ENCODE measurements at places on chromosomes 7 and 10.

DNA sequence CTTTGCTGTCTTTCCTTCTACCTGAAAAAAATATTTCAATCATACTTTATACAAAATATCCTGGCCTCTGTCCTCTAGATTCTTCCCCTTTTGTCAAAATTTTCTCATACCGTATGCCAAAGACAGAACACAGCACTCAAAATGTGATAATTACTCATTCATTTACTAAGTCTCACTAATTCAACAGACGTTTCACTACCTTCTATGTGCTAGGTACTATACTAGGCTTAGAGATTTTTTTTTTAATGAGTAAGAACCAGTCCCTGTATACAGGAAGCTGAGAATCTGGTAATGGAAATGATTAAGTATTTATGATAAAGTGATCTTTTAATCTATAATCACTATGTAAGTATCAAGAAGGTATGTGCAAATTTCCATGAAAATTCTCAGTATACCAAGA lies 128.0 kb downstream of the ELAPOR2 start:
- DNase-seq: no peak
- H3K27me3 ChIP-seq: no peaks in the 10 kb centered on the region
- H3K4me1 ChIP-seq: no peaks in the 10 kb centered on the region
- no peaks in the 10 kb centered on the region for H3K36me3 ChIP-seq
- no peak overlapping the region for H3K27ac ChIP-seq

DNA sequence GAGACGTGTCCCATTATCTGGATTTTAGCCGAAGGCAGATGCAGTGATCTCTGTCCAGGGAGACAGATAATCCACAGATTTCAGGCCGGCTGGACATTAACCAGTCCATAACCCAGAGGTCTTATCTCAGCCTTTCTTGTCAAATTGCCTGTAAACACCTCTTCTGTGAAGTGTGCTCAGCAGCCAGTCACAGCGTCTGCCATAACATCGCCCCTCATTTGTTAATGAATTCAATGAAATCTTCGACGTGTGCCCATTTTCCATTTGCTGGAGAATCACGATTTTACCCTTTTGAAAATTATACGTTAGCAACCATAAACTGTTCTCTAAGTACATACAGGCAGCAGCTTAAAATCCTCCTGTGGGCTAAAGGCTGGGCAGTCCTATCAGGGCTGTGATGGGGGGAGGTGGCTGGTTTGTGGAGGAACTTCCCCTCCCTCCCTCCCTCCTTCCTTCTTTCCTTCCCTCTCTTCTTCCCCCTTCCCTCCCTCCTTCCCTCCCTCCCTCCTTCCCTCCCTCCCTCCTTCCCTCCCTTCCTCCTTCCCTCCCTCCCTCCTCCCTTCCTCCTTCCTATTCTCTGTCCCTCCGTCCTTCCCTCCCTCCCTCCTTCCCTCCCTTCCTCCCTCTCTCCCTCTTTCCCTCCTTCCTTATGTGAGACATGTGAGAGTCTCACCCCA lies 26.6 kb upstream of the FAM20C start:
- peaks cover 5% of the 10 kb centered on the region for H3K27me3 ChIP-seq
- H3K27ac ChIP-seq: peak overlapping the region; percentile 17
- H3K4me1 ChIP-seq: peaks cover 57% of the 10 kb centered on the region
- no peak overlapping the region for H3K4me3 ChIP-seq

GRCh38 chr10:81838950-81839349 lies 36.0 kb upstream of the NRG3 start:
- no peak overlapping the region for H3K27ac ChIP-seq
- H3K27me3 ChIP-seq: no peaks in the 10 kb centered on the region
- no peaks in the 10 kb centered on the region for H3K36me3 ChIP-seq
- no peak overlapping the region for H3K4me3 ChIP-seq

- no peak for DNase-seq
- no peaks in the 10 kb centered on the region for H3K4me1 ChIP-seq
- no peak overlapping the region for H3K4me3 ChIP-seq
These were observed 1144.6 kb downstream of the SORCS3 start for GRCh38 chr10:105785721-105786120.

DNA sequence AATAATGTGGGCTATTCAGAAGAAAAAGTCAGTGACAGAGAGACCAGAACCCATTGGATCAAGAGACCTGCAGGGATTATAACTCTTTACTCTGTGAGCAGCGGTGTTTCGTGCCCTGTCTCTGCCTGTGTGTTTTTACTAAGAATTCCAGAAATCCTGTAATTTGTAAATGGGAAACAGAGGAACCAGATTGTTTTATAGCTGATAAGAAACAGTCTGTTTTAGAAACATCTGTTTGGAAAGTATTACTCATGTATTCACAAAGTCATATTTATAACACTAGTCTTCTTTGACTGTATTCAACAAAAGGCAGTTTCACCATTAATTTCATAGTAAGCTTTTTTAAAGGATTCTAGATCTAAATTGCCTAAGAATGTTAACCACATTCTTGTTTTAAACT lies 30.0 kb upstream of the VDAC2 start:
- DNase-seq: peak; percentile 15
- H3K27ac ChIP-seq: no peak overlapping the region
- H3K36me3 ChIP-seq: peaks cover 15% of the 10 kb centered on the region
- no peak overlapping the region for H3K4me3 ChIP-seq
- no peaks in the 10 kb centered on the region for H3K4me1 ChIP-seq
- H3K27me3 ChIP-seq: no peaks in the 10 kb centered on the region

DNA sequence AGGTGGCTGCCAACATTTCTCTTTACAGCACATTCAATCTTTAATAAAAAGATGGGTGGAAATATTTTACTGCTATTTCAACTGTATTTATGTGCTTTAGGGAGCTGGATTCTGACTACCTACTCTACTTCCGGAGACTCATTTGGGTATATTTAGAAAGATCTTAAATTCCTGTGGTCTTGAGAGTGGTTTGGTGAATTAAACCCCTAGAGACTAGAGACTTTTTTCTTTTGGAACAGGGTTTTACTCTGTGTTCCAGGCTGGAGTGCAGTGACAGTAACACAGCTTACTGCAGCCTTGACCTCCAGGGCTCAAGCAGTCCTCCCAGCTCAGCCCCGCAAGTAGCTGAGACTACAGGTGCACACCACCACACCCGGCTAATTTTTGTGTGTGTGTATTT lies 79.0 kb upstream of the HABP2 start:
- H3K36me3 ChIP-seq: no peaks in the 10 kb centered on the region
- no peak overlapping the region for H3K4me3 ChIP-seq
- peaks cover 31% of the 10 kb centered on the region for H3K4me1 ChIP-seq
- no peaks in the 10 kb centered on the region for H3K27me3 ChIP-seq
- peak overlapping the region; percentile 76 for H3K27ac ChIP-seq
- DNase-seq: peak; percentile 50

- no peak overlapping the region for H3K27ac ChIP-seq
- no peak overlapping the region for H3K4me3 ChIP-seq
- no peak for DNase-seq
- no peaks in the 10 kb centered on the region for H3K27me3 ChIP-seq
- no peaks in the 10 kb centered on the region for H3K4me1 ChIP-seq
- H3K36me3 ChIP-seq: no peaks in the 10 kb centered on the region
These were observed 93.8 kb upstream of the NOBOX start for GRCh38 chr7:144497282-144497681.

- no peak overlapping the region for H3K4me3 ChIP-seq
- no peaks in the 10 kb centered on the region for H3K36me3 ChIP-seq
- peaks cover 13% of the 10 kb centered on the region for H3K27me3 ChIP-seq
- DNase-seq: peak; percentile 86
- peak overlapping the region; percentile 13 for H3K27ac ChIP-seq
- peaks cover 17% of the 10 kb centered on the region for H3K4me1 ChIP-seq
These were observed 11.0 kb downstream of the GRID1 start for GRCh38 chr10:86355571-86356038.

DNA sequence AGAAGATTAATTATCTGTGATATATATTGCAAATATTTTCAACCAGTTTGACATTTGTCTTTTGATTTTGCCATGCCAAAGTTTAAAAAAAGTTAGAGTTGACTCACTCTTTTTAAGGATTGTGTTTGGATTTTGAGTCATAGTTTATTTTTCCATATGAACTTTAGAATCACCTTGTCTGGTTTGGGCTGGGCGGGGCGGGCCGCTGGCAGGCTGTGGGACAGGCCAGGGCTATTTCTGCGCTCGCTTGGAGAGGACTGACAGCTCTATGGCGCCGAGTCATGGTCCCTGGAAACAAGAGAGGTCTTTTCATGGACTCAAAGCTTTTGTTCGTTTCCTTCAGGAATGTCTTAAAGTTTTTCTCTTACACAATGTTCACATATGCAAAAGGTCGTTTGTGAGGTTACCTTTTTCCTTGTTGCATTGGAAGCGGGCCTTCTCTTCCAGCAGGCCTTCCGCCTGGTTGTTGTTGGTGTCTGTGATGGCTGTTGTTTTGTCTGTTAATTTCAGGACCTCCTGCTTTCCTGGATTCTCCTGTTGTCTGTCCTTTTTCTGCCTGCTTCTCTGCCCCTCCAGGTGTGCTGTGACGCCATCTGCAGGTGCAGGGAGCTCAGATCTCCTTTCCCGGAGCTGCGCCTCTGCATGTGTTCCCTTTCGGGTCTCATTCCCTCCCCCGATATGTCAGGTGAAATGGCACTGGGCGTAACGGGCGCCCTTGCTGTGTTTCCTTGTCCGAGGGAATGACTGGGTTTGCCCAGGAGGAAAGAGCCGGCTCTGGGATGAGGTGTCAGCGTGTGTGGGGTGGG lies 53.8 kb downstream of the INPP5A start:
- no peaks in the 10 kb centered on the region for H3K27me3 ChIP-seq
- no peak overlapping the region for H3K27ac ChIP-seq
- DNase-seq: peak; percentile 30
- no peak overlapping the region for H3K4me3 ChIP-seq
- H3K4me1 ChIP-seq: peaks cover 42% of the 10 kb centered on the region

- H3K4me3 ChIP-seq: no peak overlapping the region
- peaks cover 61% of the 10 kb centered on the region for H3K27me3 ChIP-seq
- no peaks in the 10 kb centered on the region for H3K36me3 ChIP-seq
- peaks cover 9% of the 10 kb centered on the region for H3K4me1 ChIP-seq
- peak; percentile 77 for DNase-seq
These were observed 26.0 kb downstream of the EN2 start for GRCh38 chr7:155483868-155484325.

GRCh38 chr10:17006631-17007417 lies 122.8 kb downstream of the CUBN start:
- DNase-seq: peak; percentile 90
- H3K27me3 ChIP-seq: no peaks in the 10 kb centered on the region
- H3K4me1 ChIP-seq: peaks cover 51% of the 10 kb centered on the region
- H3K36me3 ChIP-seq: no peaks in the 10 kb centered on the region
- no peak overlapping the region for H3K4me3 ChIP-seq

GRCh38 chr7:35536396-35536826 lies 158.5 kb downstream of the HERPUD2 start:
- H3K27me3 ChIP-seq: peaks cover 18% of the 10 kb centered on the region
- H3K4me3 ChIP-seq: no peak overlapping the region
- no peak for DNase-seq
- H3K36me3 ChIP-seq: no peaks in the 10 kb centered on the region

DNA sequence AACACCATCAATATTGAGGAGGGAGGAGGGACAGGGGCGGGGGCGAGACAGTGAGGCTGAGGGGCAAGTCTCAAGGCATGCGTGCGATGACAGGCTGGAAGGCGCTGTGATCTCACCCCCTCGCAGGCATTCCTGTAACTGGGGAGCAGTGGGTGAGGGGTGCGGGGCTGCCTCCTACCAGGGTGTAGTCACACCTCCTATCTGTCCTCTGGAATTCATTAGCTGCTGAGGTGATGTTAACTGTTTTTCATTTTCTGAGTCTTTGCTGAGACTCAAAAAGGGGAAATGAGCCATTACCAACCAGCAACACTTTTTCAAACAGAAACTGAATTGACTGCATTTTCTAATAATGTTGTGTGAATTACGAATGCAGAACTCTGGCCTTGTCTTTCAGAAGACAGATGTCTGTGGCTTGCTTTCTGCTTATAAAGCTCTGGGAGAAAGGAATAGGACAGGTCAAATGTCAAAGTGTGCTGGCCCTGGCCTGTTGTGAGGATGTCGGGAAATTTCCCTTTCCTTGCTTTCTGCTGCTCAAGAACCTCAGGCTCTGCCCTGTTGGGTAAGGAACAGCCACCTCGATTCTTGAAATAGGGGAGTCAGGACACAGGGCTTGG lies 23.7 kb upstream of the CDH23 start:
- H3K4me1 ChIP-seq: peaks cover 11% of the 10 kb centered on the region
- peak; percentile 57 for DNase-seq
- H3K27ac ChIP-seq: peak overlapping the region; percentile 25
- H3K36me3 ChIP-seq: no peaks in the 10 kb centered on the region
- peaks cover 9% of the 10 kb centered on the region for H3K27me3 ChIP-seq

DNA sequence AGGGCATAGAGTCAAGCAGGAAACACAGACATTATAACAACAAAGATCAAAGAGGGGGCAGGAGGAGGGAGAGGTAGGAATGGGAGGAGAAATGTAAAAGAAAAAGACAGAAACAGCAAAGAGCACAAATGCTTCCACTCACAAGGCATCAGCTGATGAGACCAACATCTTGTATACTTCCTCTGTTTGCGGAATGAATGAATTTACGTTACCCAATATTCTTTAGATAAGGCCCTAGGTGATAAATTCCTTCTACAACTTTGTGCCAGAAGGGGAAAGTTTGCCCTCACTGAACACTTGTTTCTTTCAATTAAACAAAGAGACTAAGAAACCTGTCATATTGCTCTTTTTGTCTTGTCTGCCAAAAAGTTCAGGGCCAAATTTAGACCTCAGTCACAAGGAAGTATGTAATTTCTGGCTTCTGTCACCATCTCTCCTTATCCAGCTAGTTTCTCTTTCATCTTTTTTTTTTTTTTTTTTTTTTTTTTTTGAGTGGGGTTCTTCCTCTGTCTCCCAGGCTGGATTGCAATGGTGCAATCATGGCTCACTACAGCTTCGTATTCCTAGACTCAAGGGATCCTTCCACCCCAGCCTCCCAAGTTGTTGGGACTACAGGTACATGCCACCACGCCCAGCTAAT lies 116.4 kb upstream of the NANOS1 start:
- H3K4me1 ChIP-seq: peaks cover 2% of the 10 kb centered on the region
- no peaks in the 10 kb centered on the region for H3K36me3 ChIP-seq
- DNase-seq: peak; percentile 27
- no peak overlapping the region for H3K4me3 ChIP-seq
- peaks cover 2% of the 10 kb centered on the region for H3K27me3 ChIP-seq

DNA sequence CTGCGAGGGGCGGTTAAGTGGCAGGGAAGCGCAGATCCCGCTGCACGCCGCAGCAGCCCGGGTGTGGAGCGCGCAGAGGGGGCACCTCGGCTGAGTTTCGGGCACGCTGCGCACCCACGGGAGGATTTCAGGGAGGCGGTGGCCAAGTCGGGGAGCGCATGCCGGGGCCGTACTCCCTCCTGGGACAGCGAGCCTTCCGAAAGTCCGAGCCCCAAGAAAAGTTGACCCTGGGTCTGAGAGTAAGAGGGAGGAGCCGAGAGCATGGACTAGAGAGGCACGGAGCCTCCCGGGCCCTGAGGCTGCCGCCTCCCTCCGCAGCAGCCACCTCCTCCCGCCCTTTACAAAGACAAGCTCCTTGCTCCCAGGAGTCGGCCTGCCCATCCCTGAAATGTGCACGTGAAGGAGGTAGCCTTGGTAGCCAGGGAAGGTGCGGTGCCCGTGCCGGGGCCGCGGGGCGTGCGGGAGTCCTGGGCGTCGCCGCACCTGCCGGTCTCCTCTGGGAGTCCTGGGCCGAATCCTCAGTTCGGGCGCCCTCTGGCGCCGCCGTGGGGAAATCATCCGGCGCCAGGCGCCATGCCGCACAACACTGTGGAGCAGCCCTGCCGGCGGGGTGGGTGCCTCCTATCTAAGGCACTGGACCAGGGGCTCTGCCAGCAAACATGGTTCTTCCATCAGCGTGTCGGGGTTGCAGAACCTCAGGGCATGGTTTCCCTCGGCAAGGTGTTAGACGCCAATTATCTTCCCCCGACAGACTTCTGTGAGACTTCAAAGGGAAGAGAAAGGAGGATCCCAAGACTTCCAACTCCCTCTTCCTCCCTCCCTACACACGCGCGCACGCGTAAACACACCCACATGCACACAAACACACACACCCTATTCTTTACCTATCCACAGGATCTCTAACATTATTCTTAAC lies 104.0 kb downstream of the TRIL start:
- H3K27me3 ChIP-seq: peaks cover 6% of the 10 kb centered on the region
- H3K4me3 ChIP-seq: peak overlapping the region; percentile 67
- peak; percentile 84 for DNase-seq
- H3K4me1 ChIP-seq: peaks cover 4% of the 10 kb centered on the region

Measured in muscle of leg (tissue), 16 donors.